ENCODE measurements at places on chromosomes 6 and 20.

GRCh38 chr6:73085443-73085871 lies 139.8 kb downstream of the KHDC1L start:
- DNase-seq = no peak

GRCh38 chr20:32674362-32674789 lies 635 bp upstream of the C20orf203 start:
- no peak for DNase-seq

DNA sequence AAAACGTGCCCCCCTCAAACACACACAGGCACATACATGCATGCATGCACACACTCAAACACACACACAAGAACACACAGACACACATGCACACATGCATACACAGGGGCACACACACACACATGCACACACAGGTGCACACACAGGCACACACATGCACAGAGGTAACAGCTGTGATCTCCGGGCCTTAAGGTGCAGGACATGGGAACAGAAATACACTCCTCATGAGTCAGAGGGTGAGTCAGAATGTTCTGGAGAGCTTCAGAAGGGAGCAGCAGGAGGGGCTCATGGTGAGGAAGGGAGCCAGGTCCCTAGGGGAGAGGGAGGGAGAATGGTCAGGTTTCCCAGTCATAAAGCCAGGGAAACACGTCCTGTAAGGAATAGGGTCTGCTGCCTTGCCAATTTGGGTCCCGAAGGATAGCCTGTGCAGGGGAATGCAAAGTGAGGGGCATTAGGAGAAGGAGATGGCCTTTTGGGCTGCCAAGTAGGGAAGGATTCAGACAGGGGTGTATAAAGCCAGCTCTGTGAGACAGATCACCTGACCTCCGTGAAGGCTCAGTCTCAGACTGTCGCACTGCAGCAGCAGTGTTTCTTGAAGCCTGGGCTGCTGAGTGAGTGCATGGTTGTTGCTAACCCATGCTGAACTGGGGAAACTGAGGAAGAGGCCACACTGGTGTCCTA lies 123.9 kb downstream of the MAFB start:
- DNase-seq = no peak

GRCh38 chr20:8367689-8368088 lies 235.6 kb downstream of the PLCB1 start:
- no peak for DNase-seq

DNA sequence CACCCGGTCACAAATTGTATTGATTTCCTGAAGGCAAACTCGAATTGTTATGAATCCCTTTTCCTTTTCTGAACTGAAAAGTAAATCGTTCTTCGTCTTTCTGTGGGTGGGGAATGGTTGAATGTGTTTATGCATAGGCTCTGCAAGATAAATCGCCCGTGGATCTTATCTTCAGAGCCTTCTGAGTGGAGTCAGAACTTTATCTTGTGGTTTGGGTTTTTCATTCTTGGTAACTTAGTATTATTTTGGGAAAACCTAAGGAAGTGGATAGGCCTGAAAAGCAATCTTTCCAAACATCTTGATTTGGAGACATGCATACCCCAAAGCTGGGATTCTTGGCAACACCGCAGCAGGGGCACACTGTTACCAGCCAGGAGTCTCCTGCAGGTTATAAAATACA lies 122.4 kb downstream of the MAP3K7 start:
- no peak for DNase-seq

GRCh38 chr20:6228302-6228843 lies 105.5 kb upstream of the FERMT1 start:
- DNase-seq = no peak

- no peak for DNase-seq
These were observed 1515.9 kb upstream of the DEFB115 start for GRCh38 chr20:29741594-29741893.

DNA sequence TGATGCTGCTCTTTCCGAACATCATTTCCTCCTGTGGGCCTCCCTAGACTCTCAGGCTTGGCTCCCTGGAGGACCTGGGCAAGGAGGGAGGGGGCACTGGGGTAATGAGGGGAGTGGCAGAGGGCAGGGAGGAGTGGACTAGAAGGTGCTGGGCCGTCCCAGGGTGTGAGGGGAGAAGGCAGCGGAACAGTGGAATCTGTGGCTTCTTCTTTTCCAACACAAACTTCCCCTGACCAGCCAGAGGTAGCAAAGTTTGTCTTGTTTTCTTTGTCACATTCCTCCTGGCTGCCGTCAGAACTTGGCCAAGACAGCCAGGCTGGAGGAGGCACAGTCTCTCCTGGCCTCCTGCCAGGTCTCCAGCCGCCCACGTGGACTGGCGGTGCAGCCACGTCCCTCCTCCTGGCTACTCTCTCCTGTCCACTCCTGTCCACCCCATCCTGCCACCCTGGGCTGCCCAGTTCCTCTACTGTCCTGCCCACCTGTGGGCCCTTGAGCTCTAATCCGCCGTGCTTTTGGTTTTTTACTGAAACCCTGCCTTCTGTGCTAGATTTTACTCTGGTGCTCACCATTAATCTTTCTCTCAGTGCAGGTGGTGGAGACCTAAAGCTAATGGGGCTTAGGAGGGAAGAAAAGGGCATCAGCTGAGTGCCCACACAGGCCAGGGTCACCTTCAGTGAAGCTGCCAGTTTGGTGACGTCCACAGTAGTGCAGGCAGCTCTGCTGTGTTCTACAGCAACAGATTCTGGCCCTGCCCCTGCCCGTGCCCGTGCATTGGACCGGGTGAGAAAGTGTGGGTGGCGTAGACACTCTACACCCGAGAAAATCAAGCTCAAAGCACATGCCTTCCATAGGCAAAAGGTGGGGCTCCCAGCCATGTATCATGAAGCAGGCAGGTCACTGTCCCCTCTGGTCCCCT lies 2.8 kb upstream of the CDSN start:
- DNase-seq = peak; percentile 73

DNA sequence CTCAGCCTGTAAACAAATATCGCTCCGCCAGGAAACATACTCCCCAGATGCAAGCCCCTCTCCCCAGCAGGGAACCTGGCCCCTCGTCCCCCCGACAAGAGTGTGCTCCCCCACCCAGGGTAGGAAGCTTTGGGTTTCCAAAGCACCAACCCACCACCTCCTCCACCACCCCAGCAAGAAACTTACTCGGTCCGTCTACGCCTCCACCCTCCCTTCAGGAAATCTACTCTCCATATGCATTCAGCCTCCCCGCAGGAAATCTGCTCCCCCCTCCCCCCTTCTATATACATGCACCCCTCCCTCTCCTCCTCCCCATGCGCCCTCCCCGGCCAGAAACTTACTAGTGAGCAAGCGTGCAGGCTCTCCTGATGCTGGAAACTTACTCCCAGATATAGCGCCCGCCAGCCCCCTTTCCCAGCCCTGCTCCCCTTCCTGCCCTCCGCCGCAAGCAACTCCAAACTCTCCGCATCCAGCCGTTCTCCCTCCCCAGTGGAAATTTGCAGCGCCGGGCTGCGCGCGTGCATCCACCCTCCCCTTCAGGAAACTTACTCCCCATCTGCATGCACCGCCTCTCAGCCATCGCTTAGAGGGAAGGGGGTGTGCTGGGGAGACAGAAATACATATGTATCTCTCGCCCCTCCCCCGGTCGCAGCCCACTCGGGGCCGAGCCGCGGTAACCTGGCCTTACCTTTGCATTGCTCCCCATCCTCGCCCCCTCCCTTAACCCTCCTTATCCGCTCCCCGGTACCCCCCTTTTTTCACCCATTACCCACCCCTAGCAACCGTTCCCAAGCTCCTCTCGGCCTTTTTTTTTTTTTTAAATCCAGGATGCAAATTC lies at the start of gene TRERF1:
TRERF1 (minus strand) TSS at position 594 of the 838 bp plus-strand sequence. CDS start 182,336 bp downstream, outside the sequence.
- peak; percentile 67 for DNase-seq

- DNase-seq = no peak
These were observed 636.0 kb downstream of the BCKDHB start for GRCh38 chr6:80742481-80742880.

DNA sequence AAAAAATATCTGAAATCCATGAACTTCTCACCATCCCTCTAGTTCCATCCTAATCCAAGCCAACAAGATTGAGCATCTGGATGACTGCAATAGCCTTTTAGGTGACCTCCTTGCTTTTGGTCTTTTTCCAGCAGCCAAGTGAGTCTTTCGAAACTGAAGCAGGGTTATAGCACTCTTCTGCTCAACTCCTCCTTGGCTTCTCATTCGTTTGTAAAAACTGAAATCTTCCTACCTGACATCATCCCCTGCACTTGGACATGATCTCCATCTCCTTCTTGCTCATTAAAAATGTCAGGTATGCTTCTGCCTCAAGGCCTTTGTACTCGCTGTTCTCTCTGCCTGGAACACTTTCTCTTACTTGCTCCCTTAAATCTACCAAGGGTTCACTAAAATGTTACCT lies 46.0 kb downstream of the STX7 start:
- DNase-seq = no peak

GRCh38 chr6:19999319-20000191 lies 162.4 kb downstream of the ID4 start:
- DNase-seq = no peak

DNA sequence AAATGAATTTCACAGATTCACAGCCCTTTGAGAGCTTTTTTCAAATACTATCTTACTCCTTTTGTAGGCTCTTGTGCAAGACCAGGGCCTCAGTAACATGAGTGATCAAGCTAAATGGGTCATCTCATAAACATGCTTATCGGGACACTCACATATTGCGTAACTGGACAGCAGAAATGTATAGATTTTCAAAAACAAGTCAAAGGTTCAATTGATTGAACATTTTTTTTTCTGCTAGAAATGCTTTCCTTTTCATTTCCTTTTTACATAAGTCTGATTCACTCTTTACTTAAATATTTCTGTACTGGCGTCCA lies 8.7 kb upstream of the SALL4 start:
- DNase-seq = no peak
